ENCODE measurements at places on chromosomes 2 and 18.

DNA sequence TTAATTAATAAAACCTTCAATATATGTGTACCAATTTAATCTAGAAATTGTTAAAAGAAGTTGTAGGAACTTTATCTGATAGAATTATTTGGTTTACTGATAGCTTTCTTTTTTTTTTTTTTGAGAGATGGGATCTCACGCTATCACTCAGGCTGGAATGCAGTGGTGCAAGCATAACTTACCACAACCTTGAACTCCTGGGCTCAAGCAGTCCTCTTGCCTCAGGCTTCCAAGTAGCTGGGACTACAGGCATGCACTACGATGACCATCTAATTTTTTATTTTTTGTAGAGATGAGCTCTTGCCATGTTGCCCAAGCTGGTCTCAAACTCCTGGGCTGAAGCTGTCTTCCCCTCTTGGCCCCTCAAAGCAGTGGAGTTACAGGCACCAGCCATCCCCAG, 66.8 kb downstream of the CCDC138 start:
- no peak for DNase-seq

DNA sequence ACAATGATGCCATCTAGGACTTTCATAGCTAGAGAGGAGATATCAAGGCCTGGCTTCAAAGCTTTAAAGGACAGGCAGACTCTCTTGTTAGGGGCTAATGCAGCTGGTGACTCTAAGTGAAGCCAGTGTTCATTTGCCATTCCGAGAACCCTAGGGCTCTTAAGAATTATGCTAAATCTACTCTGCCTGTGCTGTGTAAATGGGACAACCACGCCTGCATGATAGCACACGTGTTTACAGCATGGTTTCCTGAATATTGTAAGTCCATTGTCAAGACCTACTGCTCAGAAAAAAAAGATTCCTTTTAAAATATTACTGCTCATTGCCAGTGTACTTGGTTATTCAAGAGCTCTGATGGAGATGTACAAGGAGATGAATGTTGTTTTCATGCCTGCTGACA, 188.4 kb downstream of the SEPTIN10 start:
- no peak for DNase-seq

DNA sequence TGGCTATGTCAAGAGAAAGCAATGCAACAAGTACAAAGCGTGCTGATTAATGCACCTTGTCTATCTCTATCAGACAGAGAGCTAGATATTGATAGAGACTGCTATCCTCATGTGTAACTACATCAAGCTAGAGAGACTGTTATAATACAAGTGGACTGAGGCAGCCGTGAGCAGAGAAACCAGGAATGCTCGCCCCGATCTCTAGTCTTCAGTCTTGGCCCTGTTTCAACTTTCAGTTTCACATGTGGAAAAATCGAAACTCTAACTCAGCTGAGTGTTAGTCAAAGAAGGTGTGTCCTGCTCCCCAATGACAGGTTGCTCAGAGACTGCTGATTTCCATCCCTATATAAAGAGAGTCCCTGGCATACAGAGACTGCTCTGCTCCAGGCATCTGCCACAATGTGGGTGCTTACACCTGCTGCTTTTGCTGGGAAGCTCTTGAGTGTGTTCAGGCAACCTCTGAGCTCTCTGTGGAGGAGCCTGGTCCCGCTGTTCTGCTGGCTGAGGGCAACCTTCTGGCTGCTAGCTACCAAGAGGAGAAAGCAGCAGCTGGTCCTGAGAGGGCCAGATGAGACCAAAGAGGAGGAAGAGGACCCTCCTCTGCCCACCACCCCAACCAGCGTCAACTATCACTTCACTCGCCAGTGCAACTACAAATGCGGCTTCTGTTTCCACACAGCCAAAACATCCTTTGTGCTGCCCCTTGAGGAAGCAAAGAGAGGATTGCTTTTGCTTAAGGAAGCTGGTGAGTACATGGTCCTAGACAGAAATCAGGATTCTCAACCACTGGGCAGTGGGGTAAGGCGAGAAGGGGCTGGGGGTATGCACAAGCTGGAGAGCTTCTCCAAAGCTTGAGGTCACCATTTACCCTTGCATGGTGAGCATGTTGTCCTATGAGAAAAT, at the start of gene RSAD2:
RSAD2 (plus strand) TSS at position 376 of the 903 bp plus-strand sequence; CDS start at position 400, 24 bp downstream.
- DNase-seq: no peak

DNA sequence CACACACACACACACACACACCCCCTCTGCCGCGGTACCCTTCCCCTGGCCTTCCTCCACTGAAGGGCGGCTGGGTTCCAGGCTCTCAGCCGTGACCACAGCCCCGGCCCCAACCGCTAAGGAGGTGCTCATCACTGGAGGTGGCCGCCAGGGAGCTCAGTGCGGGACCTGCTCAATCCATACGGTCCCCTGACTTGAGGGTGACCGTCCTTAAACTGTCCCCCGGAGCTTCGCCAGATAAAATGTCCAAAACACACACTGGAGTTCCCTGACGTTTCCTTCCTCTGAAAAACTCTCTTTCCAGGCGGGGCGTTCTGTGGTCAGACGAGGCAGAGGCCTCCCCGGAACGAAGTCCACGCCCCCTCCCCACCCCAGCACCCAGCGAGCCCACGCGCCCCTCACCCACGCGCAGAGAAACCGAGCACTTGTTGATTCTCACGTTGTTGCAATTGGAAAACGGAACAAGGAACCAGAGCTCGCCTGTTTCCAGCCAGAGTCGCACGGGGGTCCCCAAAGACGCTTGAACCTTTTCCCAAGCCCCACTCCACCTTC, 1.4 kb downstream of the MBP start:
- no peak for DNase-seq

DNA sequence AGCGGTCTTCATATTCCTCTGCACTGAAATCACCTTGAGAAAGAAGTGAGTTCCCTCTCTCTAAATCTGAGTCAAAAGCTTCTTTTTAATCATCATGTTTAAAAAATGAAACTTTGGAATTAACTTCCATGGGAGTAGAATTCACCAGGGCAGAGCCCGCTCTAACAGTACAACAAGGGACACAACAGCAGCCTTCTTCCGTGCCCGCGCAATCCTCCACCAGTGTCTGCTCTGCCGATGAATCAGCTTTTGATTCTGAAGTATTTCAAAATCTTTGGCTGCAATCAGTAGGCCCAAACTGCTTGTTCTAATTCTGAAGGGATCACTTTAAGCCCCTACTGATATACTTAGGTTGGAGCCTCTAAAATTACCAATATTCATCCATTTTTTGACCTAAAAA, 76.9 kb downstream of the USP40 start:
- DNase-seq: no peak

GRCh38 chr2:231929961-231930592, 3.9 kb upstream of the NPPC start:
- no peak for DNase-seq

GRCh38 chr2:76928026-76928425, 594.1 kb downstream of the LRRTM4 start:
- no peak for DNase-seq

DNA sequence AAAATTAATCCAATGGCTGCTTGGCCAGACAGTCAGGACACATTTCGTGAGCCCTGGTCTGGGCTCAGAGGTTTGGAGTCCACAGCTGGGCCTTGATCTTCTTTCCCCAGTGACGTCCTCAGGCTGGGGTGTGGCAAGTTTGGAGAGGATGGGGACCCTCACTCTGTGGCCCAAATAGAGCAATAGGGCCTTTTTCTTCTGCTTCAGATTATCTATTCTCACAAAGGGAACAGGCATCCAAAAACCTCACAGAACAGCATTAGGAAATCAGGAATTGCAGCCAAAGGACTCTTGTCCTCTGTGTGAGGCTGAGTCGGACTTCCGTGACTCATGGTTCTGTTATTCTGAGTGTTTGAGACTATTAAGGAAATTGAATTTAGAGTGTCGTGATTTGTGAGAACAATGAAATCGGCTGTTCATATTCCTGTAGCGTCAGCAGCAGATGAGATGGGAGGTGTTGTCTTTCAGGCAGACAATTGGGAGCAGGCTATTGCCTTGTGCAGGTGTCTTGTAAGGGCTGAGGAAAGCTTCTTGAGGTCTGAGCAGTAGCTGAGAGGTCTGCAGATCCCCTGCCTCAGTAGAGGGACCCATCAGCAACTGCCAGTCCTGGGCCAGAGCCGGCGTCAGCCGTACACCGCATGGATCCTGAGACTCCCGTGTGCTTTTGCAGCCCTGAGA, 113.8 kb downstream of the SH3RF3 start:
- DNase-seq: no peak

GRCh38 chr2:229376866-229377265, 105.8 kb upstream of the PID1 start:
- DNase-seq: no peak

DNA sequence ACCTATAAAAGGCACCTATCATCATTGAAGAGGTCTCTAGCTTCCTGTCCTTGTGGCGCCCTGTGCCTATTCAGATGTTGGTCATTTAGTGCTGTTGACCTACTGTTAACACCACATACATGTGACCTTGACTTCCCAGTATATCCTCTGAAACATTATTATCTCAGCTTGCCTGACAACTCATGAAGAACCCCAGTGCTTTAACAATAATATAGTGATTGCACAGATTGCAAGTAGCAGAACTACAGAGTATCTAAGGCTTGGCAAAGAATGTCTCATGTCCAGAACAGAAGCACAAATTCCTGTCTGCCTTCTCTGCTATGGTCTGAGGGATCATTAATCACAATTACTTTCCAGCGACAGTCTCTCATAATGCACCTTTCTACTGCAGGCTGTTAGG, 165.3 kb downstream of the LCLAT1 start:
- DNase-seq: no peak

DNA sequence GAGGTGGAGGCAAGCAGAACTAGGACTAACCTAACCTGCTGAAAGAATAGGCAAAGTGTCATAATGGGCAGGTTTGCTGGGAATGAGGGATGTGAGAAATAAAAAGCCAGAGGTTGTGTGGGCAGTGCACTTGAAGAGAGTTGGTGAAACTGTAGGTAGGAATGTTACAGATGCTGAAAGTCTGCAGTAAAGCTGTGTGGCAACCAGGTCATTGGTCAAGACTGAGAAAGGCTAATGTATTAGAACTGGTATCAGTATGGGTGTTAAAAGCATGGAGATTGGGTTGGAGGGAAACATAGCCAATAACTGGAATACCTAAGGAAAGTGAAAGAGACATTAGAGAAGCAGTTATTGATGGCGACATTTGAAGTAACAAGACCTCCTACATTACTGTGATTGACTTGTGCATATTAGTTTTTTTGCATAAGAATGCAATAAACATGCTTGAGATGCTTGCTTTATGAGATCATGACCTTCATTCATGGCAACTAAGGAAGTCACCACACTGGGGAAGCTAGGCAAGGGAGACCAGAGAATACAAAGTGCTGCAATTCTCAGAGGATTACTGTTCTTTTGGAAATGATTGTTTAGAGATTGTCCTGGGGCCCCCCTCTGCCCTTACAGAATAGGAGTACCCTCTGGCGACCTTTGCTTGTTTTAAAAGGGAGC, 11.8 kb downstream of the GULP1 start:
- DNase-seq: no peak

DNA sequence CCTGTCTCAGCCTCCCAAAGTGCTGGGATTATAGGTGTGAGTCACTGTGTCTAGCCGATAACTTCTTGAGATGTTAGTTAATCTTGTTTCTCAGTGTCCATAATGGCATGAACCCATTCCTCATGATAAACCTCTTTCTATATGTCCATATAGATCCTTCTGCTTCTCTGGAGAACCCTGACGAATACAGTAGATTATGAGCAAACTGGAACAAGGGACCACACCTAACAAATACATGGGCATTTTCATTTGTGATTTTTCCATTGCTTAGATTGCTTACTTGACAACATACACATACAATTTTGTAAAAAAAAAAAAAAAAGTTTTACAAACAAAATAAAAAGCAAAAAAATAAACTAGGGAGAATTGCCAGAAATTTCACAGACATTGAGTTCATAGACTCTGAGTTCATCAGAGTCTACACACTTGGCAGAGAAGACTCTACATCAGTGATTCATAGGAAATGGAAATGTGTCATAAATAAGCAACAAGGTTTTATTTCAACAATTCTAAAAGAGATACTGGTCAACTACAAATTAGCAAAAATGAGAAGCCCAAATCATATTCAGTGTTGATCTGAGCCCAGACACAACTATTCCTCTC, 96.7 kb downstream of the GALR1 start:
- DNase-seq: no peak

DNA sequence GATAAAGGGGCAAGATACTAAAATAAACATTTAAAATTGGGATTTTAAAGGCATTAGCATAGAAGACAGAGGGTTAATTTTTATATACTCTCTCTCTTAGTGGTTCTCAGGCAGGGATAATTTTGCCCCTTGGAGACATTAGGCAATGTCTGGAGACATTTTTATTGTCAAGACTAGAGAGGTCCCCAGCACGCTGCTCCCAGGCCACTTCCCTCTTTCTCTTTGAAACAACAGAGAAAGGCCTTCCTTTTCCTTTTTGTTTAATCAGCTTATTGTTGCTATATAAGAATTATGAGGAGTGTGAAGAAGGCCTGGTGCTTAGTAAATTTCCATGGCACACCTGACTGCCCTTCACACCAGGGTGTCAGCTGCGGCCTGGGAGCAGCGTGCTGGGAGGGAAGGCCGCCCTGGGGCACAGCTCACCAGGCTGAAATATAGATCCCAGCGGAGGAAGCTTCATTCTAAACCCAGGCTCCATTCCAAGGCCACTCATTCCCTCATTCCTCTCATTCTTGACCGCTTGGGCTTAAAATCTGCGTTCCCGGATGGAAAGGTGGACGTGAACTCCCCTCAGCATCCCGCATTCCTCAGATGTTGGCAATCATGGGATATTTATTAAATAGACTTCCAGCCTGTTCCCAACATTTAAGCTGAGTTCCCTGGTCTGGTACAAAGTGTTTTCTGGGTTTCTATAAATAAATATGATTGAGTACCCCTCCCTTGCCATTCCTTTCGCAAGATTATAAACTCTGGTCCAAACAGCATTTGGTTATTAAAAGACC, 22.5 kb downstream of the SLC14A2 start:
- no peak for DNase-seq

GRCh38 chr2:189273734-189274133, 94.2 kb upstream of the COL5A2 start:
- no peak for DNase-seq

- DNase-seq: no peak
Observed at GRCh38 chr2:191866675-191867506, 20.0 kb upstream of the CAVIN2 start.
